ENCODE measurements at places on chromosomes 7 and 10. TPM values are rescaled to one million over a fixed set of nuclear protein-coding genes. Genes with fewer than 3 reads are reported as not detected.
A peak's percentile ranks its signal among the peaks of the same experiment; 100 is the strongest.

CHPF2 gene
- 28.8 TPM for polyA plus RNA-seq

KLLN gene
- polyA plus RNA-seq: 0.19 TPM

TMEM236 gene
- polyA plus RNA-seq: 0.09 TPM

AKAP9 gene
- 19.3 TPM for polyA plus RNA-seq

OIT3 gene
- polyA plus RNA-seq: 0.04 TPM

WDR86 gene
- polyA plus RNA-seq: 1.5 TPM

- DNase-seq: no peak
These were observed 22.9 kb downstream of the EEF1AKMT2 start for GRCh38 chr10:124768791-124769190.

GRCh38 chr10:112465299-112465883 lies 18.4 kb downstream of the VTI1A start:
- DNase-seq: no peak

GRCh38 chr7:139286144-139286543 lies 55.0 kb upstream of the FMC1 start:
- DNase-seq: no peak

- DNase-seq: no peak
These were observed 83.2 kb upstream of the CHST15 start for GRCh38 chr10:124176349-124177179.

GRCh38 chr7:5296611-5297226 lies 14.0 kb downstream of the SLC29A4 start:
- DNase-seq: peak; percentile 71

DNA sequence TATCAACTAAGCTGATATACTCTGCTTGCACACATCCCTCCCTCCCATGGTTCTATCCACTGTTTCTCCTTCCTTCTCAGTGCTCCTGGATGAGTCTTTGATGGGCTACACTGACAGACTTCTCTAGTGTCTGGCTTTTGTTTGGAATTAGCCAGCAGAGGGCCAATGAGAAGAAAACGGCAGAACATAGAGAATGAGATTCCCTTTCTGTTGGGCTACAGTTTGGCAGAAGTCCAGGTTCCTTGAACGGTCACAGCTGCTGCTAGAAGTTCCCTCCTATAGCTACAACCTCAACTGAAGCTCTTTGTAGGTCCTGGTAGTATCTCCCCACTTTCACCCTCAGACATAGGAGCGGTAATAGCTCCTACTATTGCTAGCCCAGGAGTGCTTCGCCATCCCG lies 251.1 kb upstream of the LRRN3 start:
- no peak for DNase-seq

- DNase-seq: no peak
These were observed 166.2 kb downstream of the PTPN20 start for GRCh38 chr10:47077386-47077785.

GRCh38 chr7:70051726-70052125 lies 453.5 kb downstream of the AUTS2 start:
- DNase-seq: no peak

DNA sequence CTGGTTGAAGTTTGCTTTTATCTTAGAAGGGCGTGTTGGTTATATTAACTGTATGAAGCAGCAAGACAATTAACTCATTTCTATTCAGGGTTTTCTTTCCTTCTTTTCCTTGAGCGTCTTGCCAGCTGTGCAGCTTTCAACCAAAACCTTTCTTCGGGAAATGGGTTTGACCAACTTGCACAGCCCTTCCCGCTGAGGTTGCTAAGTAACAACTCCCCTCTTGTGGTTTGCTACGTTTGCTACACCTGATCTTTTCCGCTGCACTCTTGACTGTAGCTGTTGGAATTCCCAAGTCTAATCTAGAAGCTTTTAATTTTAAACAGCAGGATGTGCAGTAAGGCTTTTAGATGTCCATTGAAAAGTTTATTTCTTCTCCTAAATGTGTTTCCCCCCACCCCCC lies 116.9 kb downstream of the CDCA7L start:
- DNase-seq: no peak

DNA sequence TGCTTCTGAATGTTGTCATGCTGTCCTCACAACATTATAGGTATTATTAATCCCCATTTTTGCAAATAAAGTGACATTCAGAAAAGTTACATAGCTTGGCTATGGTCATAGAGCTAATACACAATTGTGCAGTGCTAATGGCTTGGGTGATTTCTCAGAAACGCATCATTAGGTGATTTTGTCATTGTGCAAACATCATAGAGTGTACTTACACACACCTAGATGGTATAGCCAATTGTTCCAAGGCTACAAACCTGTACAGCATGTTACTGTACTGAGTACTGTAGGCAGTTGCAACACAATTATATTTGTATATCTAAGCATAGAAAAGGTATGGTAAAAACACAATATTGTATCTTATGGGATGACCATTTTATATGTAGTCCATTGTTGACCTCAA lies 91.0 kb downstream of the BTAF1 start:
- DNase-seq: no peak

Measured in B cell (primary cell).